Activated CD4-positive, alpha-beta T cell treated with anti-CD3 and anti-CD28 coated beads for 24 hours (primary cell): ENCODE measurements at places on chromosomes 5 and 9.

- no peak for DNase-seq
Measured at GRCh38 chr5:45741110-45741509, 44.9 kb upstream of the HCN1 start.

DNA sequence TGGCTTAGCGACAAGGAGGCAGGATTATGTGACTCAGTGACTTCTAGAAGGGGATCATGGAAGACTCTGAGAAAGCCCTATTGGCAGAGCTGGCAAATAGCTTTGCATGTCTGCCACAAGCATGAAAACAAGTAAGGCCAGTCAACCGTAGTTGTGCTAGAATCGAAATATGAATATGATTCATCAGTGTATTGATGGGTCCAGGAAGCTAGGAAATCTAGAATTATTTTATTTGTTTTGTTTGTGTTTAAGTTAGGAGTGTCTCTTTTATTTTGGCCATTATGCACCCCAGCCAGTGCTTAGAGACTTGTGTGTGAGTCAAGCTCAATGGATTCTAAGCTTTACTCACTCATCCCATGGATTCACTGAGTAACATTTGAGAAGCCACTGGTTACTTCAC, 3.8 kb upstream of the ITGA2 start:
- DNase-seq, result no peak

GRCh38 chr9:32431940-32432555, 47.6 kb downstream of the ACO1 start:
- DNase-seq, result peak; percentile 7

DNA sequence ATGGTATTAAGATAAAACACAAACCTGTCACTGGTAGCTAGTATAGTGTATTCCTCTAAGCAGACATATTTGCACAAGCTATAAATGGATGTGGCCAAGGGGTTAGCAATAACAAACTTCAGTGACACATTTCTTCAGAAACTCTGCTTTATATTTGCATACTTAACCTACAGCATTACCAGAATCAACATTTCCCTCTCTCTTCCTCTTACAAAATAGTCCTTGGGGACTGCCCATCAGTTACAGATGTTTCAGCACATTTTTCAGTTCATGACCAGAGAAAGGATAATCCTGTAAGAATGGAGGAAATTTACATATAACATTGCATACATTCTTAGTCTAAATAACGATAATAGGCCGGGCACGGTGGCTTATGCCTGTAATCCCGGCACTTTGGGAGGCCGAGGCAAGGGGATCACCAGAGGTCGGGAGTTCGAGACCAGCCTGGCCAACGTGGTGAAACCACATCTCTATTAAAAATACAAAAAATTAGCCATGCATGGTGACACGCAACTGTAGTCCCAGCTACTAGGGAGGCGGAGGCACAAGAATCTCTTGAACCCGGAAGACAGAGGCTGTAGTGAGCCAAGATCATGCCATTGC, 25.3 kb upstream of the SLC1A1 start:
- no peak for DNase-seq

DNA sequence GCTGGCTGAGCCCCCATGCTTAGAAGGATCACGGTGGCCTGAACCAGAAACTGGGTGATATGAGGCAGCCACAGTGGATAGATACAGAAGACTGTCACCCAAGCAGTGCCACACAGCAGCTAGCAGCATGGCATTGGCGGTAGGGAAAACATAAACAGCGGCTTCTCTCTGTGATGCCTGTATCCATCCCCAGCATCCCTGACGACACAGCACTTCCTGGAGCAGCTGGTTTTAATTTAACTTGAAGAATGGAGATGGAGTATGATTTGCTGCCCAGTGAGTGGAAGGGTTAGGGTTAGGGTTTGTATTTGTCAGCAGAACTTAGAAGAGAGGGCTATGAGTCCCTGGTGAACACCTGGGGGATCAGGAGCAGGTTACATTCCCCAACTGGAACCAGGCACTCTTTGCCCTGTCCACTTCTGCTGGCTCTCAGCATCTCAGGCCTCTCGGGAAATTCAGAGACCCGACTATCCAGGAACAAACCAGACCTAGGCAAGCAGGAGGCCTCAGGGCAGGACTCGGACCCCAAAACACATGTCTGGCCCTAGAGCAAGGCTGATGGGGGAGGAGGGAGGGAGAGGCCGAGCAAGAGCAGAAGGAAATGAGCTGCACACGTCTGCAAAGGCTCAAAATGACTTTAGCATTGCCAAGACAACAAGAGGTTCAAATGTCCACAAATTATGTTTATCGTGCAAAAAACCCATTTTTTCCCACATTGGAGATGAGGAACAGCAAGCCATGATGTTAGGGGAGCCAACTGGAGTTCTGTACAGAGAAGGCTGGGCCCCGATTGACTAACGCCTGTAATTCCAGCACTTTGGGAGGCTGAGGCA, 6.5 kb upstream of the GGTA1 start:
- no peak for DNase-seq

GRCh38 chr9:96457266-96457665, 7.3 kb downstream of the HABP4 start:
- DNase-seq, result no peak

- DNase-seq, result no peak
Measured at GRCh38 chr9:7121664-7122063, 363.9 kb downstream of the KDM4C start.

DNA sequence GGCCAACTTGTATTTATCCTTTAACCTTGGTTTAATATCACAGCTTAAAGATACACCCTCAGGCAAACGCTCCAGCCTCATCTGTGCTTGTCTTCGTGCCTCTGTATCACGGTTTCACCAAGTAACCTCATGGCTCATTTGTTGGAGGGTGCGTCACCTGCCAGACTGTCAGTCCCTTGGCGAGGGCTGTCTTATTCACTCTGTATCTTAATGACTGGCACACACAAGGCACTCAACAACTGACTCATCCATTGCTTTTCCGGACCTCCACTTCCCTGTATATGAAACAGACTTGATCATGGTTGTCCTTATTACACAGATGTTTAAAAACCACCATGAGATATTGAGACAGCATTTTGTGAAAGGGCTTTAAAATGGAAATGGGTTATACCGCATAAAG, 28.0 kb downstream of the LCP2 start:
- no peak for DNase-seq

DNA sequence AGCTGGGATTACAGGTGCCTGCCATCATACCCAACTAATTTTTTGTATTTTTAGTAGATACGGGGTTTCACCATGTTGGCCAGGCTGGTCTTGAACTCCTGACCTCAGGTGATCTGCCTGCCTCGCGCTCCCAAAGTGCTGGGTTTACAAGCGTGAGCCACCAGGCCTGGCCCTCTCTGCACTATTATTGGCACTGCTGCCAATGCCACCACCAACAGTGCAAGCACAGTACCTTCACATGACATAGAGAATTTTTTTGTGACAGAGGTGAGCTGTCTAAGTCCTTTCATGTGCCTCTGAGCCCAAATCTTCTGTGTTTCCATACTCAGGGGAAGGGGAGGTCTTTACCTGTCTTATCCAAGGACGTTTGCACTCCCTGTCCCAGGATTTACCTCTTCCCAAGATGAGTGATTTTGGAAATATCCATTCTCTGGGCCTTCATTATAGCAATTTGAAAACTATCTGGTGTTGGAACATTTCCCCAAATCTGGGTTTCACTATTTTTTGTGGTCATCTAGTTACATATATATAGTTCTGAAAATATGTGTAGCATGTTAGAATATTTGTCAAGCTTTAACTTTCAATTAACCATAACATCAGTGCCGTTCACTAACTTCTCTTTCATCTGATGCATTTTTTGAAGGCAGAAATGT, 5.4 kb upstream of the CD180 start:
- no peak for DNase-seq

GRCh38 chr9:127316586-127317323, 52.2 kb downstream of the GARNL3 start:
- no peak for DNase-seq

DNA sequence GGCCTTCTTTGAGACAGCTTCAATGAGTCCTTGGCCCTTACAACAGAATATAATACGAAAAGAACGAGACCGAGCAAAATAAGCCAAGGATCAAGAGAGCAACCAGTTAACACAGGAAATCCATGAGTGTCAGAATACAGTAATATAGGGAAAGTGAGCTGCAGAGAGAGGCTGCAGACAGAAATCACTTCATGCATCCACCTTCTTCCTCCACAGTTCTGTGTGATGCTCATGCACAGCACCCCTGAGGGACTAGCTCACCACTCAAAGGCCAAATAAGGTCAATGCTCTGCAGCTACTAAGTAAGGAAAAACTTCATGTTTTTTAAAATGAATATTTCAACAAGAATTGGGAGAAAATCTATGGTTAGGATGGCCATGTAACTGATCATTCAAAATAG, 257.1 kb downstream of the MCTP1 start:
- DNase-seq, result no peak

- no peak for DNase-seq
Measured at GRCh38 chr5:144267961-144268513, 97.4 kb downstream of the KCTD16 start.

DNA sequence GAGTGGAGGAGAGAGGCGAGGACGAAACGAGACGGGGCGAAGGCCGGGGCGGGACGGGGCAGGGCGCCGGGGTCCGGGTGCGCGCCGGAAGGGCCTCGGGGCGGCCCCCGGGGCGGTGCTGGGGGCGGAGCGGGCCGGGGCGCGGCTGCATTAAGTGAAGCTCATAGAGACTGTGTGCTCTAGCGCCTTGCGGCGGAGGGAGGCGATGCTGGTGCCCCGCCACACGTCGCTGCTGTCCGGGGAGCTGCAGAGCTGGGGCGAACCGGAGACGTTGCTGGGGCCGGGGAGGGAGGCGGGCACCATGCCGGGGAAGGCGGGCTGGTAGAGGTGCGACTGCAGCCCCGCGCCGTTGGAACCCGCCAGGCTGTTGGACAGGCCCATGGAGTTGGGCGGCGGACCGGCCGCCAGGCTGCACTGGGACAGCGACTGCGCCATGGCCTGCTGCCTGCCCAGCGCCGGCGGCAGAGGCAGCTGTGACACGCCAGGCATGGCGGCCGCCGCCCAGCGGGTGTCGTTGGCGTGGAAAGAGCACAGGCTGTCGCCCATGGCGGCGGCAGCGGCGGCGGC, 8.3 kb downstream of the OTP start:
- DNase-seq, result peak; percentile 45

GRCh38 chr9:98867103-98867428, 59.6 kb downstream of the GALNT12 start:
- no peak for DNase-seq

GRCh38 chr5:112975721-112976431, 722 bp upstream of the DCP2 start:
- no peak for DNase-seq

DNA sequence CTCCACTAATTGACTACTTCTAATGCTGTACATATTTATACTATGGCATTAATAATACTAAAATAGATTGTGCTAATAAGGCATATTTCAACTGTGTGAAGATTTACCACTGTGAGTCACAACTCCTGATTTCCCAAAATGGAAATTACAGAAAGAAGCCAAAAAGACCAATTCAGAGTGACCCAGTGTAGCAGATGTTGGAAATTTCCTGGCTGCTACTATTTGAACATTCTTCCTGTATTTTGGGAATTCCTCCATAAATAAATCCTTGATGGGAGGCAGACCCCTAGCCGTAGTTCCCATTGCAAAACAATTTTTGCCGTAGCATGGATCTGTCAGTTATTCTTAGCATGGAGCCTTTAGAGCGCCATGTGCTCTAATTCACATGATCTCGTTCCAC, 11.4 kb upstream of the PRUNE2 start:
- no peak for DNase-seq

DNA sequence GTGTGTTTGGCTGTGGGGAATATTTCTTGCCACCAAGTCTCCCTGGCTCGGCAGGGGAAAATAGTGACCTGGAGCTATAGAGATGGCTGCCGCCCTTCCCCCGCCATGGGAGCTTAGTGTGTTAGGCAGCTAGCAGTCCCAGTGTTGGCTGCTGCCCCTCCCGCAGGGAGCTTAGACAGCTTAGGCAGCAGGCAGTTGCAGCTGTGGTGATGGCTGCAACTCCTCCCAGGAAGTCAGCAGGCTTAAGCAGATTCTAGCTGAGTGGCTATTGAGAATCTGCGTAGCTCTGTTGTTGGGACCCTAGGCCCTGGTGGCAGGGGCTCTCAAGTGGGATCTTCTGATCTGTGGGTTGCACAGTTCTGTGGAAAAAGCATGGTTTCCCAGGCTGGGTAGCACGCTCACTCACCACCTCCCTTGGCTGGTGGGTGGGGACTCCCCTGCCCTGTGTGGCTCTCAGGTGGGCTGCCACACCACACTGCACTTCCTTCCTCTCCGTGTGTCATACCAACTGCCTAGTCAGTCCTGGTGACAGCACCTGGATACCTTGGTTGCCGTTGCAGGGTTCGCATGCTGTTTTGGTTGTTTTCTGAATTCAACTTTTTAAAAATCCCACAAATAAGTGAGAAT, 9.3 kb downstream of the OR1N2 start:
- no peak for DNase-seq
